ENCODE measurements at places on chromosomes 6 and 20. TPM values are rescaled to one million over a fixed set of nuclear protein-coding genes. Genes with fewer than 3 reads are reported as not detected.

DNA sequence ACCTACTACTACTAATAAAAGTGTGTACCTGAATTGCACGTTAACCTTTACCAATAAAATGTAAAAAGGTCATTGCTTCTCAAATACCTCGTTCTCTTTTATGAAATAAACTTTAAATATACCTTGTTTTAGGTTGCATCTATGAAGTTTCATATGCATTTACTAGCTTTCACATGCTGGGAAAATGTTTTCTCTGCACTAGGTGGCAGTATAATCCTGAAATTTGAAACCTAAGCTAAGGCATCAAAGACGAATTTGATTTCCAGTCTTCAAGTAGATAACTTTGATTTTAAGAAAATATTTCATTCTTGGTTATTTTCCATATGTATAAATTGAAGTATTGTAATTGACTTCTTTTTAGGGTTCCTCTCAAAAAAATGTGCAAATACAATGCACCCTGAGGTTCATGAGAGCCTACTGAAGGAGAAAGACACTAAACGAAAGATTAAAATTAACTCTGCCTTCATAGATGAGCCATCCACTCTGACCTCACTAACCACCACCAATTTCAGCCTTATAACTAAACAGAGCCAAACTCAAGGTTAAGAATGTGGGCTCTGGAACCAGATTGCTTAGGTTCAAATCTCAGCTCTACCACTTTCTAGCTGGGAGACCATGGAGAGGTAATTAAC is 7.3 kb upstream of the COL9A1 start:
- peak; percentile 16 for DNase-seq

Gene ADGB
- total RNA-seq = not detected

GRCh38 chr6:36290668-36291620 is 21.1 kb downstream of the PNPLA1 start:
- no peak for DNase-seq

Gene LTB
- not detected for total RNA-seq

Gene PRSS16
- not detected for total RNA-seq

DNA sequence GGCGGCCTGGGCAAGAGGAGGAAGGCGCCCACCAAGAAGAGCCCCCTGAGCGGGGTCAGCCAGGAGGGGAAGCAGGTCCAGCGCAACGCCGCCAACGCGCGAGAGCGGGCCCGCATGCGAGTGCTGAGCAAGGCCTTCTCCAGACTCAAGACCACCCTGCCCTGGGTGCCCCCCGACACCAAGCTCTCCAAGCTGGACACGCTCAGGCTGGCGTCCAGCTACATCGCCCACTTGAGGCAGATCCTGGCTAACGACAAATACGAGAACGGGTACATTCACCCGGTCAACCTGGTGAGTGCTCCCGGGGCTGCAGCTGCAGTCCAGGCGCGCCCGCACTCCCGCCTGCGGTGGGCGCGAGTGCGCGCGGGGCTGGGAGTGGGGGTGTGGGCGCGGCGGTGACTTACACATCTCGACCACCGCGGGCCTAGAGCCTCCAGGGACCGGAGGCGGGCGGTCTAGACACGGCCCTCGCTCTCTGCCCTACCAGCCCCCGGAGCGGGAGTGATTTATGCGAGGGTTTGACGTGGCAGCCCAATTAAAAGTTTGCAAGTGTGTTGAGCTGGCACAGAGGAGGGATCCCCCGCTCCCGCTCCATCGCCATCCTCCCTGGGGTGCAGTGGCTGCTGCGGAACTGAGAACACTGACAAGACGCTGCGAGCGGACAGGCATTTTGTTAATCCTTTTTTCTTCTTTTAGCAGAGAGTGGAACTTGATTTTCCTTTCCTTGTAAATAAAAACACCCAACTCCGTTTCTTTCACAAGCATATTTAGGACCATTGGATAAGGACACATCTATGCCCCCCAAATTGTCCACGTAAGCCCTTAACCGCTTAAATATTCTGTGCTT is 867 bp downstream of the TCF21 start:
- DNase-seq = no peak

Gene GTSF1L
- total RNA-seq = not detected

DNA sequence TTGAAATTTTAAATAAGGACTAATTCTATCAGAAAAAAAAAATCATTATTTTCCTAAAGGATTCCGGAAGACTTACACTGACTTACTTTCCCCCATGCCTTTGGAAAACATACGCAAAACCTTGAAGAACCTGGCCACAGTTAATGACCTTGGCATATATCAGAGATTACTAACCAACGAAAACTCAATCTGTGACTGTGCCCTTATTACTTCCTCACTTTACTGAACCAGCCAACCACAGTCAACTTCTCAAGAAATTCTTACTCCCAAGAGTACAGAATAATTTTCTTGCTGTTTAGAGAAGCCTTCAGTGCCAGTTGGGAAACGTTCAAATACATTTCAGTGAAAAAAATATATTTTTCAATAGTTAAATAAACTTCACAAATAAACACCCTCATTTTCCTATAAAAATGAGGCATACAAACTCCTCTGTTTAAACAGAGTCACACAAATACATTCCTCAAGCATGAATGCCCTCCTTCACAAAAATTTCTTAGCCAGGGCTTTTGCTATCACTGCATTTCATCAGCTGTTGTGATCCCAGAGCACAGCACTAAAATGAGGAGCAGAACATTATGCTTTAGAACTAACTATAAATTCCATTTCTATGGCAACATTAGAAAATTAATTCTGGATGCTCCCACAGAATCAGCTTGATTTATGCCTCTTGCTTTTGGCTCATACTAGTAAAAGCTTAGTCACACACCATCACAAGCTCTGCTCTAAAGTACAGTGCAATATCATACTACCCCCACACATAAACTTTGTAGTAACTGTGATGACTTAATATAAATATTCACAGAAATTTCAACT is 117.6 kb downstream of the DST start:
- DNase-seq = no peak

Gene EDN3
- total RNA-seq = not detected

DNA sequence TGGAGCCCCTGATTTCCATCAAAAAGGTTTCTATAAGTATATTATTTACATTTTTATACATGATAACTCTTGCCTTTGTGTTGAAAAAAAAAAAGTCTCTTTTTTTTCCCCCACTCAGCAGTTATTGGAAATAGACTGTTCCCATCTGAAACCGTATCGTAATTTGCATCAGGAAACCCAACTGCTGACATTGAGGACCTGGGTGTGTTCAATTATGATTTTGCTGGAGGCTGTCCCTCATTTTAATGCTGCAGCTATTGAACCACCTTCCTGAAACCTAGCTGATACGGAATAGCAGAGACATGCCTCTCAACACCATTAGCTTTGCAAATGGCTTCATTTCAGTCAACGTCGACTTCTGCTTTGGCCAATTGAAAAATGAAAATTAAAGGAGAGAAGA is 98.9 kb downstream of the ZNF217 start:
- DNase-seq = no peak

DNA sequence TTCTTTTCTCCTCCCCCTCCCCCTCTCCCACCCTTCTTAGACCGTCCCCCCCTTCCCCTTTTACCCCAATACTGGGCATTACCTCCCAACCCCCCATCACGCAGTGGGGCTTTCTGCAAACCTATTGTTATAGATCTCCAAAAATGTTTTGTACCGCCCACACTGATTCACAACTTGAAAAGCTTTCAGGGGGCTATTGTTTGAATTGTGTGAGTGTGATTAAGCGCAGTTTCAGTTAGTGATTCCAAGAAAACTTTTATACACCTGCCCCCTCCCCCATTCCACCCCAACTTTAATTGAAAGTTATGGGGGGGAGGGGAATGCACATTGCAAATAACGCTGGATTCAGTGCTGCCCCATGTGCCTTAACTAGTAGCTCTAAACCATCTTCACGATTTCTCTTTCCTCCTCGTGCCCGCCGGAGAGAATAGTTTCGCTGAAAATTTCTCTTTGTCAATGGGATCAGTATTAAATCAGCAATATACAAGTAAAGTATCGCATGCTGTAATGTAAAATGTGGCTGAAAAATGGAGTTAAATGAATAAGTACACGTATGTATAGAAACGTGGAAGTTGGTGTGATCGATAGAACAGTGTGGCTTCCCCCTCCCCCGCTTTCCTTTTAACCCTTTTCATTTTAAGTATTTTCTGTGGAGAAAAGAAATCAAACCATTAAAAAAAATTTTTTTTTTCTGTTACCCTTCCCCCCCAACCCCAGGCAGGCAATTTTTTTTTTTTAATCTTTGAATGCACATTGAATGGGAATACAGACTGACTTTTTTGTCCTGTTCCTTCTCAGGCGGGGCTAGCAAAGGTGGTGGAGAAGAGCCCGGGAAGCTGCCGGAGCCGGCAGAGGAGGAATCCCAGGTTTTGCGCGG is 632 bp downstream of the LIN28B start:
- DNase-seq = no peak

DNA sequence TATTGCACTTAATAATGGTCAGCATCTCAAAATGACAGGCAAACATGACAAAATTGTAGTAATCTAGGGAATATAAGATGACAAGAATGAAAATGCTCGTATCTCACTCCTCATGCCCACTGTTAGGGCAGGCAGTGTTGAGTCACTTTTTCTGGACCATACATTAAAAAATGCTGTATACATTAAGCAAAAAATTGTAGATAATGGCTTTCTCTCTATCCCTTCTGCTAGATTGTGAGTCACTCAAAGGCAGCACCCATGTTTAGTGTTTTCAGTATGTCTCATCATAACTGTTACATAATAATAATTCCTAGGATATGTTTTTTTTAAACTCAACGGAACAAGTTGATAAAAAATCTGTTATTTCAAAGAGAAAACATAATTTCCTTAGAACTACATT is 199.3 kb downstream of the TENT5A start:
- DNase-seq = no peak

Gene BPIFB1
- not detected for total RNA-seq

DNA sequence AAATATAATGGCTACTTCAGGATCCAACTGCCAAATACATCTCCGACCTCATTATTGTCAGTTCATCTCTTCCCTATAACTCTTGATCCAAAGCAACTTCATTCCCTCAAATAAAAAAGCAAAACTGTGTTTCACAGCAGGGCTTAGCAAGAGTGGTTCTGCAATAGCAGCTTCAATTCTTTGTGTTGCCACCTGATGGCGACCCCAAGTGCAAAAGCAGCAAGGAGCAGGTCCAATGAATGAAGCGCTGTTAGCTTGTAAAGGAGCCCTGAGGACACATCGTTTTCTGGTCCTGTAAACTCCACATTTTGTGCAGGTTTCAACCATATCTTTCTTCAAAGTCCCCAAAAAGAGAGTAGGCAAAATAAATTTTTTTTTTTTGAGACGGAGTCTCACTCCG is 19.6 kb downstream of the RTN4IP1 start:
- DNase-seq = no peak

GRCh38 chr20:45297786-45298497 is 8.7 kb upstream of the RBPJL start:
- DNase-seq = no peak

DNA sequence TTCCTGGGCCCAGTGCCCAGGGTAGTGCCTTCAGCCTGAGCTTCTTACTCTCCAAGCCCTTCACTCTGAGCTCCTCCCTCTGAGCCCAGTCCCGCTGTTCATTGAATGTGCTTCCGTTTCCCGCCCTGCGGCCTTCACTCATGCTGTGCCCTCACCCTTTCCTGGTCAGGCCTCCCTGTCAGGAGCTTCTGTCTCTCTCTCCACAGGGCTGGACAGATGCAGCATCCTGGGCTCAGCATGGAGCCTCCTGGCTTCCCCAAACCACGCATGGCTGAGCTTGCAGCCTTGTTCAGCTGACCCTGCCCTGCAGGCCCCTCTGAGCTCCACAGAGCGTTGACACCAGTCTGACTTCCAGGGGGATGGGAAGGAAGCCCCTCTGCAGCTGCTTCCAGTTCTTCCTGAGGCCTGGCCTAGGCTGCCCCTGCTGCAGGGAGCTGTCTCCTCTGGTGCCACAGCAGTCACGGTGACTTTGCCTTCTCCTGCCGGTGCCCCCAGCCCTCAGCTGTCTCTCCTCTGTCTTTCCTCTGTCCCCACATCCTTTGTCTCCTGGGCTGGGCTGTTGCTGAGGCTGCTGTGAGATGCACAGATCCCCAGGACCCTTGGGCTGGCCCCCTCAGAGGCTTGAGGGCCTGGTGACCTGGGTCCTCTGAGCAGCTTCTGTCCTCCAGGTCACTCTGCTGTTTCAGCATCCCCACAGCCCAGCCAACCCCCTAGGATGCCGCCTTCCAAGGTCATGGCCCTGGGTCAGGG is 7.9 kb upstream of the MYT1 start:
- no peak for DNase-seq

Gene OPRM1
- total RNA-seq = not detected

- no peak for DNase-seq
Observed at GRCh38 chr6:138465007-138465645, 34.2 kb downstream of the NHSL1 start.

Gene COL9A3
- total RNA-seq = 63.4 TPM

Gene ELOVL2
- 1.5 TPM for total RNA-seq

Gene AVP
- total RNA-seq = not detected

Gene PGC
- total RNA-seq = not detected

GRCh38 chr20:8901237-8902025 is 167.5 kb upstream of the PLCB4 start:
- DNase-seq = no peak

Gene GJA10
- total RNA-seq = not detected

DNA sequence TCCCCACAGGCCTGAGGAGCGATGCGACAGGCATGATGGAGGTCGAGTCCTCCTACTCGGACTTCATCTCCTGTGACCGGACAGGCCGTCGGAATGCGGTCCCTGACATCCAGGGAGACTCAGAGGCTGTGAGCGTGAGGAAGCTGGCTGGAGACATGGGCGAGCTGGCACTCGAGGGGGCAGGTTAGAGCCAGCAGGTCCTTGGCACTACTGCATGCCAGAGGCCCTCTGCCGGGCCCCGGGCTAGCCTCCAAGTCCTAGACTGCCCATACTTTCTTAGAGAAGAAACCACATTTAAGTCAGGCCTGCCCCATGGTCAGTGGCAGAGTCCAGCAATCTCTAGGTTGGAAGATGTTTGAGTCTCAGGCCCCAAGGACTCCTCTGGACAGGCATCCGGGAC is 32.1 kb downstream of the PKIG start:
- DNase-seq = no peak

GRCh38 chr6:62391358-62391757 is 105.3 kb upstream of the KHDRBS2 start:
- DNase-seq = no peak

Gene MYCT1
- total RNA-seq = 13.6 TPM

DNA sequence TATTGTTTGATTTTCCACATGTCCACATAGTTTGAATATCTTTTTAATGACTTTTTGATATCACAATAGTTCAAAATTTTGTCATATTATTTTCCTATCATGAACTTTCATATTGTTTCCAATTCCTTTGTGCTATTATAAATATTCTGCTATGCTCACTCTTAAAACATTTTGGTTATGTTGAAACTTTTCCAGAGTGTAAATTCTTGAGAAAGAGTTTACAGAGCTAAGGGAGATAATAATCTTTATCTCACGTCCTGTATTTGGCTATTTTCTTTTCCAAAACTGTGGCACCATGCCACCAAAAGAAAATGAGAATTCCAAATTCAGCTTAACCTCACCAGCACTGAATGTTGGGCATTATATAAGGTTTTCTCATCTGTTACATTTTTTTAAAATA is 210.9 kb downstream of the TFAP2B start:
- DNase-seq = no peak

GRCh38 chr6:722608-723007 is 29.7 kb upstream of the EXOC2 start:
- DNase-seq = no peak

Gene KIAA0408
- total RNA-seq = 13.5 TPM

GRCh38 chr6:6557886-6558285 is 30.6 kb upstream of the LY86 start:
- DNase-seq = no peak

Gene MAP3K5
- total RNA-seq = 32.4 TPM
